ENCODE measurements at places on chromosomes 5 and 9. TPM values are rescaled to one million over a fixed set of nuclear protein-coding genes. Genes with fewer than 3 reads are reported as not detected.

The ZNF883 gene
- 0.38 TPM for total RNA-seq

The BHMT gene
- total RNA-seq, result not detected

The WDR38 gene
- total RNA-seq, result not detected

The SNX18 gene
- 8.7 TPM for total RNA-seq

The ZNF300 gene
- 4.6 TPM for total RNA-seq

The BSPRY gene
- total RNA-seq, result not detected

The SLC34A3 gene
- not detected for total RNA-seq

The PCDHA4 gene
- under 0.01 TPM for total RNA-seq

The TGFBR1 gene
- total RNA-seq, result 11.3 TPM

The CYLC2 gene
- total RNA-seq, result not detected

The MZB1 gene
- not detected for total RNA-seq

The DNAJC25 gene
- 2.3 TPM for total RNA-seq

- DNase-seq, result no peak
Measured at GRCh38 chr5:123176938-123177275, 87.9 kb downstream of the PRDM6 start.

DNA sequence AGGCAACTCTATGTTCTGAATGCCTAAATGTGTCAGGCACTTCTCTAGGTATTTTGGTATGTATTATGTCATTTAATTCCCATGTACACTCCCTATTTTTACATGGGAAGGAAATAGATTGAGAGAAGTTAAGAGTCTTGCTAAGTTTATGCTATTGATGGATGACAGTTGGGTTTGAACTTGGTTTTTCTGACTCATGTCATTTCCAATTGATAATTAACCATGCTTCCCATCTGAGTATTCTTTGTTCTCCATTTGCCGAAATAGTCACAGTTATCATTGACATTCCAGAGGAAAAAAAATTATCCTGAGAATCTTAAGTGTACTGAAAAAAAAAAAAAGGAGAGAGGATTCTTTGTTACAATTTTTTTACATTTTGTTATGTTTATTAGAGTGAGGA, 23.1 kb upstream of the DMRTA1 start:
- no peak for DNase-seq

- no peak for DNase-seq
Measured at GRCh38 chr5:82561797-82562196, 283.6 kb upstream of the RPS23 start.

DNA sequence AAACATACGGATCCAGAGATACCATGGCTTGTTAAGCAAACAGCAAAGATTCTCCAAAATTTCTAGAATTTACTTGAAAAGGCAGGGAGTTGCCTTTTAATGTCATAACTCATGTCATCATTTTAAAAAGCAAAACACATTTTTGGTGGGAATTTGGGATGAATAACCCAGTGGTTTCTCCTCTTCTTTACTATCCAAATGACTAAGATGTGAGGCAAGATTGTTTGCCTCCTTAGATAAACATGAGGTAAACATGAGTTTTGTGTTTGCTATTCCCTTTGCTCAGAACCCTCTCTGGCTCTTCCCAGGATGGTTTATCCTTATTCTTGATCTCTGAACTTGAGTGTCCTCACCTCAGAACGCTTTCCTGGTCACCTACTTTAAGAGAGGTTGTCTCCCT, 267.0 kb downstream of the EBF1 start:
- DNase-seq, result no peak

DNA sequence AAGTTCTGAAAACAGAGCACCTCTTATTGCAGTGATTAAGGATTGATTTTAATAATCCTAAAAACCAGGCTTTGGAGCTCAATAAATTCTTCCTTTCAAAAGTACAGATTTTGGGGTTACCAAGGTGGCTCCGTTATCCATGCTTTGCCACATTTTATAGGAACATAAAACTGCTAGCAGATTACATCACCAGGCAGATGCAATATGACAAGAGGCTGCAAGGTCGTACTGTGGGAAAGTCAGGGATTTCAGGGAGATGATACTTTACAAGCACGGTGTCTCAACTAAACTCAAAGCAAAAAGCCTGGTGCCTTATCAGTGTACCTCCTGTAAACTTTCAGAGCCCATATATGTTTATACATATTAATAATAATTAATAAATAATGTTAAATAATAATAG, 28.6 kb downstream of the ADAMTSL1 start:
- no peak for DNase-seq

- no peak for DNase-seq
Measured at GRCh38 chr5:173378727-173379126, 50.5 kb upstream of the STC2 start.

GRCh38 chr5:176368726-176369125, 3.4 kb downstream of the ARL10 start:
- no peak for DNase-seq

DNA sequence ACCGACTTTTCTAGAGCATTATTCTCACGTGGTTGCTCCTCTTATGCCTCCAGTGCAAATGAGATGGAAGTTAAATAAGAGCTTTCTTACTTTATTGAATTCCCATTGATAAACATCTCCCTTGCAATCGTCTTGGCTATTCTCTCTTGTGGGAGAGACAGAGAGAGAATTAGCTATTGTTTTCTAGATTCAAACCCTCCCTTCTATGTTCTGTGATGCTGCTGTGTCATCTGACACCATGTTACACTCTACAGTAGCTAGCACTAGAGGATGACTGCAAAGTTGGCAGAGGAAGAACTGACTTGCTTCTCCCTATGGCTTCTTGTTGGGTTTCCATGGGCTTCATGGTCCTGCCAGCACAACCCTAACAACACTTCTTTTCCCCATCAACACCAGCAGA, 134.6 kb upstream of the RANBP3L start:
- DNase-seq, result no peak

DNA sequence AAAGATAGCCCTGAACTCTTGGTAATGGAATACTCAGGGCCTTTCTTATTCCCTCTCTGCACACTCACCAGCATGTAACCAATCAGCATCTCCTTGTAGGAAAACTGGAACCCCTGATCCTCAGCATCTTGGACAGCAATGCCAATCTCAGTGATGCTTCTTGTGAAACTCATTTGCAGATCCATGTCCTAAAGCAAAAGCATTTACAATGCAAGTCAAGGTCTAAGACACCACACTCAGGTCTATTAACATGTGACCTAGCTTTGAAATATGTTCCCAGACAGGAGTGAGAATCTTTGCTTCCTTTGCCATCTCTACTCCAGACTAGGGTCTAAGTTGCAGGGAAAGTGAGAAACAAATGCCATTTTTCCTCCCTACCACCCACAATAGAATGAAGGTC, 38.2 kb downstream of the MROH2B start:
- no peak for DNase-seq

- peak; percentile 95 for DNase-seq
Measured at GRCh38 chr5:140244525-140245025, 58.3 kb downstream of the PFDN1 start.

DNA sequence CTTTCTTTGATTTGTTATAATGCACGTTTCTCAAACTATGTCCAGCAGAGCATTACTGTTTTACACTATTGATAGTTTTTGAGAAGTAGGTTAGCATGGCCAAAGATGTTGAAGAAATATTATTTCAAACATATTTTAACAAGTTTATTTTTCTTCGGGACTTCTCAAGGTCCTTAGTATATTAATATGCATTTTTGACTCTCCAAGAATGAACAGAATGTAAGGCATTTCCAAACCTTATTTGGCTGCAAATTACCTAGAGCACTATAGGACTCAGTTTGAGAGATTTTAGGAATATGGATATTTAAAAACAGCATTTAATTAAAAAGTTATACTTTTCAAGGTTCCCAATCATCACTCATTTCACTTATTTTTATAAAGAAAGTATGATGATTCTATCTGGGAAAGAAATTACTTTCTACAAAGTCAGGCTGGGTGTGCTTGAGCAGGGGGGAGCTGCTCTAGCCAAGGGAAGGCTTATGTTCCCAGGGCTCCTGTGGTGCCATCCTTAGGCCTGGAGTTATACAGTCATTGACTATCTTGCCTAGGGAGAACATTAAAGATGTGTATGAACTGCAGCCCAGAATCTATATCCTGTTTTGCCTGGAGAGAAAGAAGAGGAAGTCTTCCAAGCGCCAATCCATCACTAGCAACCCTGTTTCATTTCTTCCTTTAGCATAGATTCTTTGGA, 27.6 kb upstream of the NREP start:
- no peak for DNase-seq

- DNase-seq, result no peak
Measured at GRCh38 chr9:112764344-112764743, 13.8 kb downstream of the SNX30 start.

DNA sequence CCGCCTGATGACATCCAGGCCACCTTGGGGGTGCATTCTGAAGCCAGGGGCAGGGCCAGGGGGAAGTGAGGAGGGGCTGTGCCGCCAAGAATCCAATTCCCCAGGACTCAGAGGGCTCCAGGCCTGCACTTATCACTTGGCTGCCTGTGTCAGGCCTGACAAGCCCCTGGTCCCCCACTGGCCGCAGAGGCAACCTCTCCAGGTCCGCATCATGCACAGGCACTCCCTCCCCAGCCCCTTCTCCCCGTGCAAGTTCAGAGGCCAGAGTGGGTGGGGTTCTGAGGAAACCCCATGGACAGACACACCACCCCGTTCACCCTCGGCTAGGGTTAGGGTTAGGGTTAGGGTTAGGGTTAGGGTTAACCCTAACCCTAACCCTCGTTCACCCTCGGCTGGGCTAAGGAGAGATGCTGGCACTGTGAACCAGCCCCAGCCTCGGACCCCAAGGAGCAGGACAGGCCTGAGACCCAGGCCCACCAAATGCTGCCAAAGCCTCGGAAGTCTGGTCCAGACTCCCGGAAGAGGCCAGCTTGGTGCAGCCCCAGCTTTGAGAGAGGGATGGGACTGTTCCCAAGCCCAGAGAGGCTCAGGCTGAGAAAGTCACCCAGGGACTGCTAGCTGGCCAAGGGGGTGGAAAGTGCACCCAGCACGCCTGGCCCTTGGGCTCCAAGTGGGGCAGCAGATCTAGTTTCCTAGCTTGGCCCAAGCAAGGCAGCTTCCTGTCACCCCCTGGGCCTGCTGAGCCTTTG, 4.9 kb downstream of the LCN2 start:
- DNase-seq, result no peak

GRCh38 chr5:57862471-57862911, 379.9 kb upstream of the ACTBL2 start:
- DNase-seq, result no peak

DNA sequence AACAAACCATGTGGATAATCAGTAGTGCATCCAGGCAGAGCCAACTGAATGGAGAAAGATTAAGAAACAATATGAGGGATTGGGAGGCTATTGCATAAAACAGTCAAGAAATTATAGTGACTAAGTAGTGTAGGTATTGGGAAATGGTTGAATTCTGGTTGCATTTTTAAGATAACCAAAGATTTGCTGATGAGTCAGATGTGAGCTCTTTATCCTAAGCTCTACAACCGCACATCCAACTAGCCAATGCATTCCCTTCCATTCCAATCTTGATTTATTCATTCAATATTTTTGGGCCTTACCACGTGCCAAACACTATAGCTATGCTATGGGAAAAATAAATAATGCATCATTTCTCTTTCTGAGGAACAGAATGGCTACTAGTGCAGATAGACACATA, 524.5 kb upstream of the RGMB start:
- no peak for DNase-seq

GRCh38 chr9:123399803-123400378, 43.9 kb downstream of the CRB2 start:
- peak; percentile 10 for DNase-seq

- no peak for DNase-seq
Measured at GRCh38 chr9:108466304-108466703, 389.5 kb downstream of the ACTL7B start.

- no peak for DNase-seq
Measured at GRCh38 chr5:143717400-143717799, 94.6 kb upstream of the HMHB1 start.

GRCh38 chr5:161697001-161697400, 11.5 kb downstream of the GABRA6 start:
- DNase-seq, result no peak

GRCh38 chr5:112141582-112141981, 277.5 kb downstream of the EPB41L4A start:
- DNase-seq, result no peak

DNA sequence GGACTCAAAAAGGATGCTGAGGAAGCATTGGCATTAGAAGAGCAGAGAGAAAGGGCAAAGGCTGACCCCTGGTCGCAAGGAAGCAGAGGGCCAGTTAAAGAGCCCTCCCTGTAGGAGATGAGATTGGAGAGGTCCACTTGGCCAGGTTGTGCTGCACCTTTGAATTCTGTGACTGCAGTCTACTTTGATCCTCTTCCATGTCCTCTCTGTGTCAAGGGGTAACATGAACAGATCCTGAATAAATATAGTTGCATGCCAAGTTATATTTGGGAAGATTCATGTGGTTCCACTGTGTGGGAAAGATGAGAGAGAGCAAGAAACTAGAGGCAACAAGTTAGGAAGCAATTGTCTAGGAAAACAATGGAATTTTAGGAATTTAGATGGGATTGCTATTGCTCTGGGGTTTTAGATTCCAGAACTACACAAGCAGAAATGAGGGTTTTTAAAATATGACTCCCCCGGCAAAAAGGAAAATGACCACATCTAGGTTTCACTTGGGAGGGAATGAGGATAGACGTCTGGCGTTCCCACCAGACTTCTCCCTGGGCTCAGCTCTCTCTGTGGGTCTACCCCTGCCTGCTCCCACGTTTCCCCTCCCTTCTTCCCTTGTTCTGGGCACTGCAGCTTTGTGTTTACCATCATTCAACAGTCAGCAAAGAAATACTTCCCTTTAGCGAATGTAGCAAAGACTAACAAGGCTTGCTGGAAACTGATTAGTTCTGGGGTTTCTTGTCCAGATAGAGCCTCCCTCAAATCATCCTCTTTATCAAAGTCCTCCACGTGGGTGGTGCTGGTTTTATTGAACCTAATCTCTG, 63.6 kb downstream of the SNX18 start:
- DNase-seq, result no peak

DNA sequence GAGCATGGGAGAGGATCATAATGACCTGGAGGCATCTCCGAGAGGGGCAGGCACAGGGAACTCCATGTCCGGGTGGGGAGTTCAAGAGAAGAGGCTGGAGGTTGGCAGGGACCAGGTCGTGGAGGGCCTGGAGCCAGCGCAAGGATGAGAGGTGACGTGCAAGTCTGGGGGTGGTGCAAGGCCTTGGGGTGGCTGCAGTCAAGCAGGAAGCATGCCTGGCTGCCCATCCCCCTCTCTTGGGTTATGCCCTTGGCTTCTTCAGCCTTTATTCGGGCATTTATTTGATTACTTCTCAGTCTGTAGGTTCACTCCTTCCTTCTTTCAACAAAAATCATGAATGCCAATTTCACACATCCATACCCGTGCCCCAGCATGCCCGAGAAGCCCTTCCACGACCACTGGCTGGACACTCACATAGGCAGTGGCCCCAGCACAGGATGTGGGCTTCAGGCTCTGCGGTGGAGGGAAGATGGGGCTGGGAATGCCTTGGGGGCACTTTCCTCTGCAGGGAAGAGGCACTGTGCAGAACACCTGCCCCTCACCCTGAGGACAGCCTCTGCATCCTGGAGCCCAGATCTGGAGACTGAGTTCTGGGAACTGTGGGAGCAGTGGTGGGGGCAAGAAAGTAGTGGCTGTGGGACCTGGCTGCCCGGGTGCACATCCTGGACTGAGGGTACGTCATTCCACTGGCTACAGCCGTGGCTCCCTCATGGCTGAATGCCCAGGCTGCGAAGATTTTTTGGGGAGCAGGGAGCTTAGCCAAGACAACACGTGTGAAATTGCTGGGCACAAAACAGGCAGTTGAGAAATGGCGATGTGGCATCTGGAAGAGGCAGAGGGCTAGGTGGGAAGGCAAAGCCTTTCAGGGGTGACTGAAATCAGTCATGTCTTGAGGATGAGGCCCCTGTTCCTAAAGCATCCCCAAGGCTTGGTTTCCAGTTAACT, 38.6 kb downstream of the CRB2 start:
- no peak for DNase-seq

GRCh38 chr5:20604992-20605391, 617.0 kb upstream of the CDH18 start:
- DNase-seq, result no peak

GRCh38 chr5:133307275-133307674, 255.5 kb downstream of the HSPA4 start:
- DNase-seq, result no peak

All from dermis microvascular lymphatic vessel endothelial cell (primary cell).